Stimulated activated CD4-positive, alpha-beta T cell treated with anti-CD3 and anti-CD28 coated beads, Interleukin-1b, Interleukin-23, amount 100 ng/mL, for 4 hours (primary cell): ENCODE measurements at places on chromosomes 7 and 10.
A peak's percentile ranks its signal among the peaks of the same experiment; 100 is the strongest.

DNA sequence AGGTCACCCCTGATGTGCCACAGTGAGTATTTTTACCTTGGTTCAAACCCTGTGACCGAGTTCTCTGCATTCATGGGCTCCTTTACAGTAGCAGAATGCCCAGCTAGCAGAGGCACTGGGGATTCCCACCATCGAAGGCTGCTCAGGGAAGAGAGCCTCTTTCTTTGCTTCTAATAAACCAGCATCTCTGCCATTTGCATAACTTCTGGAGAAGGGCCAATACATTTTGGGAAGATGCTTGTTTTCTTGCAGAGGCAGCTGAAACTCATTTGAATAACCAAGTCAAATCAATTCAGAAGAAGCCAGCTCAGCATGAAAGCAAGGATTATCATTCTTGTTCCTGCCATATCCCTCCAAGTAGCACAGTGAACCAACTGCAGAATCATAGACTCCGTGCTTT, 82.9 kb upstream of the WDR11 start:
- no peak for DNase-seq

DNA sequence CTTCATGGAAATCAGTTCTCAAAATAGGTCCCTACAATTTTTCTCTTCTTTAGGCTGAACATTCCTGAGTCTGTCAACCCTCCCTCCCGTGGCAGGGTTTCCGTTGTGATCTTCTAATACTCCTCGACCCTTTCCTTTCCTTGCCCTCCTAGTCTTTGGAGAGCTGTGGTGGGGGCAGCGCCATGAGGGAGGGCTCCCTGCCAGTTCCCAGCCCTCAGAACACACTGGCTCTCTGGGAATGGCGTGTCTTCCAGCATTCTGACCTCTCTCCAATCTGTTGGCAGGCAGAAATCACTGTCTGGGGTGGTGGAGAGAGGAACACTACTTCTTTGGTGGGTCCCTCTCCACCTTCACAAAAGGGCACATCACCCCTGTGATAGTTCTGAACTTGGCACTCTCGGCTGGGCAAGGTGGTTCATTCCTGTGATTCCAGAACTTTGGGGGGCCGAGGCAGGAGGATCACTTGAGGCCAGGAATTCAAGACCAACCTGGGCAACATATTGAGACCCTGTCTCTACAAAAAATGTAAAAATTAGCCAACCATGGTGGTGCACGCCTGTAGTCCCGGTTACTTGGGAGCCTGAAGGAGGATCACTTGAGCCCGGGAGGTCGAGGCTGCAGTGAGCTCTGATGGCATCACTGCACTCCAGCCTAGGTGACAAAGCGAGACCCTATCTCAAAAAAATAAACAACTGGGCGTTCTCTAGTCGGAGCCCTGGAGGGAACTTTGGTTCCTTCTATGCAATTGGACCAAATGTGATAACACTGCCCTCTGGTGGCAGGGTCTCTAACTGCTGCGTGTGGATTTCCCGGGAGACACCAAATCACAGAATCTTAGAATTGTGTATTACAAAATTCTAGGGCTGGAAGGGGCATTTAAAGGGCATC, 13.1 kb upstream of the ARPC1A start:
- DNase-seq, result peak; percentile 58

- no peak for DNase-seq
Observed at GRCh38 chr10:52436664-52437063, 122.6 kb downstream of the DKK1 start.

- no peak for DNase-seq
Observed at GRCh38 chr7:159177284-159177953, 32.8 kb upstream of the VIPR2 start.

GRCh38 chr10:56871160-56871668, 510.2 kb upstream of the ZWINT start:
- DNase-seq, result no peak

GRCh38 chr10:115514895-115515294, 421.7 kb downstream of the ATRNL1 start:
- no peak for DNase-seq

DNA sequence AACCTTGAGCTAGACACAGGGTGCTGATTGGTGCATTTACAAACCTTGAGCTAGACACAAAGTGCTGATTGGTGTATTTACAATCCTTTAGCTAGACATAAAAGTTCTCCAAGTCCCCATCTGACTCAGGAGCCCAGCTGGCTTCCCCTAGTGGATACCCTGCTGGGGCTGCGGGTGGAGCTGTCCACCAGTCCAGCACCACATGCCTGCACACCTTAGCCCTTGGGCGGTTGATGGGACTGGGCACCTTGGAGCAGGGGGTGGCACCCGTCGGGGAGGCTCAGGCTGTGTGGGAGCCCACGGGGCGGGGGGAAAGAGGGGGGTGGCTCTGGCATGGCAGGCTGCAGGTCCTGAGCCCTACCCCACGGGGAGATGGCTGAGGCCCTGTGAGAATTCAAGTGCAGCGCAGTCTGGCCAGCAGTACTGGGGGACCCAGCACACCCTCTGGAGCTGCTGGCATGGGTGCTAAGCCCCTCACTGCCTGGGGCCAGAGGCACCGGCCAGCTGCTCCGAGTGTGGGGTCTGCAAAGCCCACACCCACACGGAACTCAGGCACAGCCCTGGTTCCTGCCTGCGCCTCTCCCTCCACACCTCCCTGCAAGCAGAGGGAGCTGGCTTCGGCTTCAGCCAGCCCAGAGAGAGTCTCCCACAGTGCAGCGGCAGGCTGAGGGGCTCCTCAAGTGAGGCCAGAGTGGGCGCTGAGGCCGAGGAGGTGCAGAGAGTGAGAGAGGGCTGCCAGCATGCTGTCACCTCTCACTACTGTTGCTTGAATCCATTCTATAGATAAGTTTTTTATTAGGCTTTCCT, 369.8 kb upstream of the SMIM30 start:
- DNase-seq, result no peak

DNA sequence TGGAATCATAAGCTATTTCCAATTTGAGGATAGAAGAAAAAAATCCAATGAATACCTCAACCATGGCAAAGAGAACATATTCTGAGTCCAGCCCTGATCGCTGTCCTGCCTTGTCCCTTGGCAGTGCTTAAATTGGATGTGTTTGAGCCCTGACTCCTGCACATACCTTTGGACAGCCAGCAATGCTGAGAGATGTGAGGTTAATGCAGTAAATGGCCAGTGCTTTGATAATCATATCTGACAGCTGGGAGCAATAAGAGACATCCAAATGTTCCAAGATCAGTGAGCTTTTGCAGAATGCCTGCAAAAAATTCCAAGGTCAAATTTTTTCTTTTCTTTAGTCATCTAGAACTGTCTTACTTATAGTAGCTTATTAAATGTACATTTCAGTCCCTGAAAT, 80.1 kb upstream of the LRRC17 start:
- no peak for DNase-seq

- DNase-seq, result no peak
Observed at GRCh38 chr10:62735464-62736167, 68.9 kb upstream of the ADO start.

GRCh38 chr10:91691981-91692380, 59.1 kb upstream of the PPP1R3C start:
- DNase-seq, result no peak

DNA sequence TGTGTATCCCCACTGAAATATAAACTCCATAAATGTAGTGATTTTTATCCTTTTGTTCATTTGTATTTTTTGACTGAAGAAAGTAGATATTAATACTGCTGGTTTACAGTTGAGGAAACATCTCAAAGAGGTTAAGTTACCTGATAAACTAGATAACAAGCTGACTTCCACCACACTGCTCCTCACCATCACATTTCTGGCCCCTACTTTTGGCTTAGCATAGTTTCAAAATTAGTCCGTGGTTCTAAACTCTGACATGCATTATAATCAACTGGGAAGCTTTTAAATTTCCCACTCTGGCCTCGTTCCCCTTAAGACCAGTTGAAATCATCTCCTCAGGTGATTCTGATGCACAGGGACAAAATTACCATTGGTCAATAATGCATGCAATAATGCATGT, 43.5 kb downstream of the ANKIB1 start:
- DNase-seq, result no peak

GRCh38 chr7:23247603-23248335, 1.2 kb downstream of the GPNMB start:
- DNase-seq, result no peak

DNA sequence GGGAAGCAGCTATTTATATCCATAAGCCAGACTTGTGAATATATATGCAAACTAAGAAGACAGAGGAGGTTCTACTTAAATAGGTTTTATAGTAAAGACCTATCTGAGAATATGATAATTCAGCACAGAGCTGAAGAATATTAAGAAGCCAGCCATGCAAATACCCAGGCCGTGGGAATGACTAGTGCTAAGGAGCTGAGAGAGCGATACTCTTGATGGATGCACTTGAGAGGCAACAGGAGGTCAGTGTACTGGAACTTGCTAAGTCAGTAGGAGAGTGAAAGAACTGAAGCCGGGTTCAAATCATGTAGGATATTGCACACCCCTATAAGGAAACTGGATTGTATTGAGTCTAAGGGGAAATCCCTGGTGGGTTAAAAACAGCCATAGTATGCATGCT, 943.6 kb upstream of the MBL2 start:
- DNase-seq, result no peak

DNA sequence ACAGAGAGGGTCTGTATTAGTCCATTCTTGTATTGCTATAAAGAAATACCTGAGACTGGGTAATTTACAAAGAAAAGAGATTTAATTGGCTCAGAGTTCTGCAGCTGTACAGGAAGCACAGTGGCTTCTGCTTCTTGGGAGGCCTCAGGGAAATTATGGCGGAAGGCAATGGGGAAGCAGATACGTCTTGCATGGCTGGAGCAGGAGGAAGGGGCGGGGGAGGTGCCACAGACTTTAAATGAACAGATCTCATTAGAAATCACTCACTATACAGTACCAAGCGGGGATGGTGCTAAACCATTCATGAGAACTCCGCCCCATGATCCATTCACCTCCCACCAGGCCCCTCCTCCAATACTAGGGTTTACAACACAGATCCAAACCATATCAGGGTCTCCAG, 3.7 kb upstream of the CALU start:
- no peak for DNase-seq

DNA sequence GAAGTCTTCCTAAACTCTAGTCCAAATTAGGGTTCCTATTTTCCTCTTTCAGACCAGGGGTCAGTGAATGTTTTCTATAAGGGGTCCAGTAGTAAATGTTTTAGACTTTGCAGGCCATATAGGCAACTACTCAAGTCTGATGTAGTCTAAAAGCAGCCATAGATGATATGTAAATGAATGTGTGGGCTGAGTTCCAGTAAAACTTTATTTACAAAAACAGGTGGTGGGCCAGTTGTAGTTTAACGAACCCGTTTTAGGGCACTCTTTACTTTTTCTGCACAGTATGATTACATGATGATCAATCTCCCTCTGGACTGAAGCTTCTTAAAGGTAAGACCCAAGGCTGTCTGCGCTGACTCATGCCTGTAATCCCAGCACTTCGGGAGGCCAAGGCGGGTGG, 243.6 kb downstream of the CAMK1D start:
- DNase-seq, result no peak

- no peak for DNase-seq
Observed at GRCh38 chr7:32036557-32036956, 33.6 kb downstream of the PDE1C start.

- no peak for DNase-seq
Observed at GRCh38 chr7:158135931-158136330, 451.7 kb downstream of the PTPRN2 start.

- DNase-seq, result no peak
Observed at GRCh38 chr7:15463801-15464666, 97.8 kb downstream of the AGMO start.

DNA sequence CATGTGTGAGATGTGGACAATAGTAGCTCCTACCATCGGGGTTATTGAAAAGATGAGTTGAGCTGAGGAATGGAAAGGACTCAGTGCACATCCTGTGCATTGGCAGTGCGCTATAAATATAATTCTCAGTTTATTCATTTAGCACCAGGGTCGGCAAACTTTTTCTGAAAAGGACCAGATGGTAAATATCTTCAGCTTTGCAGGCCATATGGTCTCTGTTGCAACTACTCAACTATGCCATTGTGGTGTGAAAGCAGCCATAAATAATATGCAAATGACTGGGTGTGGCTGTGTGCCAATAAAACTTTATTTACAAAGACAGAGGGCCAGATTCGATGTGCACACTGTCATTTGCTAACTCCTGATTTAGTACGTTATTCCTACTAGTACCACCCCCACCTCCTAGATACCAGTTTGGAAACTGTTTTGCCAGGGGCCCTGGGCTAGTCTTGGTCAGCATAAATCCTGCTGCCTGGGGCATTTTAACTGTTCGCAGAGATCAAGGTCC, 422.9 kb upstream of the MKI67 start:
- no peak for DNase-seq

GRCh38 chr10:71761105-71761511, 12.2 kb downstream of the VSIR start:
- peak; percentile 53 for DNase-seq

DNA sequence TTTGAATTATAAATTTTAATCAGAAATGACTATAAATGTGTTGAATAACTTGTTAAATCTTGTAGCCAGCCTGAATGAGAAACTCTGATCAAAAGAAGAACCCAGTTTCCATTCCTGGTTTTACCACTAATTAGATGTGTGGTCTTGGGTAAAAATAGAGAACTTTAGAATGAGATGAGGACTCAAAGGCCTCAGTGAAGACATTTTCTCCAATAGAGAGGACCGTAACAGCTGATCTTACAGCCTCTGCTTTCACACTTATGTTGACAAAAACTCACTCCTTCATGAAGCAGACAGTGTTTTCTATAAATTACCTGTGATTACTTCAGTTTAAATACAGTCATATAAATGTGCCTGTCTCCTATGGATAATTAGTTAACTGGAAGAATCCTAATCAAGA, 200.1 kb upstream of the MEOX2 start:
- no peak for DNase-seq

DNA sequence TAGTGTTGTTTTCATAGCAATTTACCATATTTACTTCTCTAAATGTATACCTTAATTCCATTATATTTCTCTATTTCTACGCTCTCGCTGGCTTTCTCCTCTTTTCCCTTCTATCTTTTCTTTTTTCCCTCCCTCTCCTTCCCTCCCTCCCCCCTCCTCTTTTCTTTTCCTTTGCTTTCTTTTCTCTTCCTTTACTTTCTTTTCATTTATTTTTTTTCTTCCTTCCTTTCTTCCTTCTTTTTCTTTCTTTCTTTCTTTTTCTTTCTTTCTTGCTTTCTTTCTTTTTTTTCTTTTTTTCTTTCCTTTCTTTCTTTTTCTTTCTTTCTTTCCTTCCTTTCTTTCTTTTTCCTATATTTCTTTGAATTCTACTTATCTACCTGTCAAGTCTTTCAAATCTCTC, 533.0 kb upstream of the POT1 start:
- DNase-seq, result no peak

- DNase-seq, result no peak
Observed at GRCh38 chr7:44119829-44120380, 3.4 kb downstream of the POLD2 start.
